Stimulated activated CD8-positive, alpha-beta memory T cell treated with anti-CD3 and anti-CD28 coated beads, Interleukin-15, amount 100 ng/mL, for 4 hours (primary cell): ENCODE measurements at places on chromosomes 4 and X.

- DNase-seq: no peak
Measured at GRCh38 chrX:136195247-136195646, 47.9 kb downstream of the FHL1 start.

- DNase-seq: no peak
Measured at GRCh38 chr4:70515367-70516250, 2.8 kb upstream of the AMTN start.

GRCh38 chrX:81082649-81083048 is 119.1 kb downstream of the HMGN5 start:
- DNase-seq: no peak

DNA sequence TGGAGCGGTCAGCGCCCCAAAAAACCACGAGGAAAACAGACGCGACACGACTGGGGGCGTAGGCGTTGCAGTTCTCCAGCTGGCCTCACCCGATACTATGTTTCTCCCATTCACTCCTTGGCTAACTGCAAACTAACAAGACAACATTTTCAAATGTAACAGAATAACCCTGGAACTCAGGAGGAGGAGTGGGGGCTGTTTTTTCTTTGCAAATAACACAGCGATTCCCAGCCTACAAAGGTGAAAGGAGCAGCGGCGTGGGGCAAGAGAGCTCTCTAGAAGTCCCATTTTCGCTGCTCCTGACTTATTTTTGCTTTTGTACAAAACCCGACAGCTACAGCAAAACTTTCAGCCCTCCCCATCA is 1.6 kb downstream of the SOX3 start:
- DNase-seq: no peak

DNA sequence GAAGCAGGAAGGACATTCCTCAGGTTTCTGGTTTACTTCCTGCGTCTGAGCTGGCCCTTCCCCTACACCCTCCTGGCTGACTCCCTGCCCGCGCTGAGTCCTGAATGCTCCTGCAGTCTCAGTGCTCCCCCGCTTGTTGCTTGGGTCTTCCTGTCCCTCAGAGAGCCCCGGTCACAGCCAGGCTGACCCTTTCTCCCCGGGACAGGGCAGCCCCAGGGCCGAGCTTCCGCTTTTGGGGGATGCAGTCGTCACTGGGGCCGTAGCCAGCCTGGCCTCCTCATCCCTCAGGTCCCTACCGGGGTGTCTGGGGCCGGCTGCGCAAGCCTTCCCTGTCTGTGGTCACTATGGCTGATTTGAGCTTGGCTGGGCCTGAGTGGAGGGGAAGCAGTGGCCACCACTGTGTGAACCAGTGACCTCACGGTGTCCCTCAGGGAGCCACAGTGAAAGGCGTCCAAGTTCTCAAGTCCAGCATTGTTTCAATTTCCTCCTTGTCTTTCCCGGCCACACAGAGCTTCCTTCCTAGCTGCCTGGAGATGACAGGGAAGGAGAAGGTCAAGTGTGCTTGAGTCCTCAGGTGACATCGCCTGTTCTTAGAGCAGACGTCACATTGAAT is 34.1 kb upstream of the ASMTL start:
- no peak for DNase-seq

GRCh38 chr4:86876894-86877685 is 15.1 kb downstream of the C4orf36 start:
- DNase-seq: no peak

DNA sequence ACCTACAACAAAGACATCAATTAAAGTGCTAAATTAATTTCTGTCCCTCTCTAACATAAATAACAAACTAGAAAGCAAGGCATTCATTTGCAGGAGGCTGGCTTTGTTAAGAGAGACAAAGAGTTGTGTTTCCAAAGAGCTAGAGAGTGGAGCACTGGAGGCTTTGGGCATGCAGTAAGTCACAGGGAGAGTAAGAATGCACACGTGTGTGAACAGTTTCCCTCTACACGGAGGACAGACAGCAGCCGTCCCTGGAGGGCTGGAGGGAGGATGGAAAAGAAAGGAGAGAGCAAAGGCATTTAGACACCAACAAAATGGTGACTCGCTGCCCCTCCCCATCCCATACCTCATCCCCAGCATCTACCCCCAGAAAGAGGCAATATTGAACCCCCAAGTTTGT is 20.4 kb upstream of the DCHS2 start:
- no peak for DNase-seq

DNA sequence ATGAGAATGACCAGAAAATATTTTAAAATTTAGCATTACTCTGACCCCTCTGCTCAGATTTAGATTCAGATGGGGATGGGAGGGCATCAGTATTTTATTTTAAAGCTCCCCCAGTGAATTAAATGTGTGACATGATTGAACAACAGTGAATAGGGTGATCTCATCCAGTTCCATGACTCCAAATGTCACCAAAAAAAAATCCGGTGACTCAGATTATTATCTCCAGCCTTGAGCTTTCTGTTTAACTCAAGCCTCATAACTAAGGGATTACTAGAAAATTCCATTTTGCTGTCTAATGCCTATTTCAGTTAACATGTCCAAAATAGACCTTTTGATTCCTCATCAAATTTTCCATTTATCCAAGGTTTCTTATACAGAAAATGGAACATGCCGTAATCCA is 121.8 kb upstream of the TMEM47 start:
- no peak for DNase-seq

- DNase-seq: no peak
Measured at GRCh38 chr4:185113340-185113739, 29.7 kb upstream of the SLC25A4 start.

GRCh38 chr4:1243451-1244080 is 5.4 kb downstream of the CTBP1 start:
- DNase-seq: no peak

- no peak for DNase-seq
Measured at GRCh38 chrX:9698576-9698975, 67.1 kb downstream of the GPR143 start.

DNA sequence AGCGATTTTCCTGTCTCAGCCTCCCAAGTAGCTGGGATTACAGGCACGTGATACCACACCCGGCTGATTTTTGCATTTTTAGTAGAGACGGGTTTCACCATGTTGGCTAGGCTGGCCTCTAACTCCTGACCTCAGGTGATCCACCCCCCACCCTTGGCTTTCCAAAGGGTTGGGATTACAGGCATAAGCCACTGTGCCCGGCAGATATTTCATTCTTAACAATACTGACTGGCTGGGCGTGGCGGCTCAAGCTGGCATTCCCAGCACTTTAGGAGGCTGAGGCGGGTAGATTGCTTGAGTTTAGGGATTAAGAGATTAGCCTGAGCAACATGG is 1.3 kb downstream of the PQBP1 start:
- no peak for DNase-seq

- no peak for DNase-seq
Measured at GRCh38 chr4:109801099-109801789, 555 bp downstream of the CFI start.

- no peak for DNase-seq
Measured at GRCh38 chr4:113565702-113566012, 195.9 kb downstream of the CAMK2D start.

DNA sequence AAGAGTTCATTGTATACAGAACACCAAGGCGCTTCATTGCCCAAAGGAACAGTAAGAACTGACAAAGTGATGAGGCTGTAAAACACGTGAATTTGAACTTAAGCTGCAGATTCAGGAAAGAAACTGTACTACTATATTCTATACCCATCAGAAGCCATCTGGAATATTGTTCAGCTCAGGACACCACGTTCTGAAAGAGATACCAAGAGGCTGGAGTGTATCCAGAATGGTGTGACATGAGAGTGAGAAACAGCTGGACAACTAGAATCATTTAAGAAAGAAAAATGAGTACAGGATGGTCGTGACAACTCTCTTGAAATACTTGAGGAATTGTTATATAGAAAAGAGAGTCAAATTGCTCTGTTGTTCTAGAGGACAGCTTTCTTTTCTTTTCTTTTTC is 94.9 kb downstream of the MGST2 start:
- DNase-seq: no peak

DNA sequence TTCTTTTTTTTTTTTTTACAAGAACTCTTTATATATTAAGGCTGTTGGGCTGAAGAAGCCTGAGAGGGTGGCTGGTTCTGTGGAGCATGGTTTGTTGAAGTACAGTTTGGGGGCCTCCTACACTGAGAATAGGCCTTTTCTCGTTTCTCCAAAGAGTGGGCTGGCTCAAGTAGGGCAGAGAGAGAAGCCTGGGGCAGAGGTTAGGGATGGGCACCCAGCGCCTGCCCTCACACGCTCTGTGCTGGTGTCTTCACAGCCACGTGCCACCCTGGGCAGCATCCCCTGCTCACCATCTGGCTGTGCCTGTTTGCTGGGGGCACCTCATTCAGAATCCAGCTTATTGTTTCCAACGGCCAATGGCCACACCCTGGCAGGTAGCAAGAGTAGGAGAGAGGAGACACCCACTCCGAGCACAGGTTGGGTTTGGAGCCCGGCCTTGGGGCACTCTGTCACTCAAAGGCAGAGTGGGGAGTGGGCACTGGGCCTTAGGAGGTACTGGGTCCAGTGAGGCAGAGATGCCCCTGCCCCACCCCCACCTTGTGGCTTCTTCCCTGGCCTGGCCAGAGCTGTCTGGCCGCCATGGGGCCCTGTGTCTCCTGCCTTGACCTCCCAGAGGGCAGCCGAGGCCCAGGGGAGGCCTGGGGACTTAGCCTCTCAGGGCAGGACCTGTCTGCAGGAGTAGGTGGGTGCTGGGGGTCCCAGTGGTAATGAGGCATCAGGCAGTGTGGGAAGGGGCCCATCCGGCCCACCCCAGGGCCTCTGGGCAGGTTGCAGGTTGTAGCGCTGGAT is 2.9 kb downstream of the MSANTD1 start:
- no peak for DNase-seq

DNA sequence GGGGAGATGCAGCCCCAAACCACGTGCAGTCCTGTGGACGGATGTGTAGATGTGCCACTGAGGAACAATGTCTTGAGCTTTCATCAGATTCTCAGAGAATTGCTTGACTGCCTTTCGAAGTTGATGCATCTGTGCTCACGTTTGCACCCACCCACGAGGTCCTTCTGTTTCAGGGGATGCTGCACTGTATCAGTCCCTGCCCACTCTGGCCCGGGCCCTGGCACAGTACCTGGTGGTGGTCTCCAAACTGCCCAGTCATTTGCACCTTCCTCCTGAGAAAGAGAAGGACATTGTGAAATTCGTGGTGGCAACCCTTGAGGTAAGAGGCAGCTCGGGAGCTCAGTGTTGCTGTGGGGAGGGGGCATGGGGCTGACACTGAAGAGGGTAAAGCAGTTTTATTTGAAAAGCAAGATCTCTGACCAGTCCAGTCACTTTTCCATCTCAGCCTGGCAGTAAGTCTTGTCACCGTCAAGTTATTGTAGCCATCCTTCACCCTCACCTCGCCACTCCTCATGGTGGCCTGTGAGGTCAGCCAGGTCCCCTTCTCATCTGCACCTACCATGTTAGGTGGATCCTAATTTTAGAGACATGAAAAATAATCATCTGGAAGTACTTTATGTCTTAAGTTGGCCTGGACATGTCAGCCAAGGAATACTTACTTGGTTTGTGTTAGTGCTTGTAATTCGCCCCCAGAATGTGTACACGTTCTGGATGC is 36.4 kb upstream of the MSANTD1 start:
- no peak for DNase-seq

DNA sequence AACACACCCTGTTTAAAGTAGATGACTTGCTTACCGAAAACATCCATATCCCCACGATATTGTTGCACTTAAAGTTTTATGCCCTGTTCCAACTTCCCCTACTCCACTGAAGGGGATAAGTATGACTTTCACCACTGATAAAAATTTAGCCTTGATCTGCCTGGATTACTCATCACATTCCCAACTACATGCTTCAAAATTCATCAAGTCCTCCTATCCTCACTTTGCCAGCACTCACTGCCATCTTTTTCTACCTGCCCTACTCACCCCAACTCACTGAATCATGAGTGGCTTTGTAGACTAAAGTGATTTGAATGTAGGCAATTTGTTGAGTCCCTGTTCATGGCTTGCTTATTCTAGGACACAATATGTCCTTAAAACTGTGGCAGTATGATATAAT is 12.2 kb upstream of the GPRIN3 start:
- no peak for DNase-seq

GRCh38 chr4:91961504-91961903 is 342.3 kb upstream of the GRID2 start:
- DNase-seq: no peak

DNA sequence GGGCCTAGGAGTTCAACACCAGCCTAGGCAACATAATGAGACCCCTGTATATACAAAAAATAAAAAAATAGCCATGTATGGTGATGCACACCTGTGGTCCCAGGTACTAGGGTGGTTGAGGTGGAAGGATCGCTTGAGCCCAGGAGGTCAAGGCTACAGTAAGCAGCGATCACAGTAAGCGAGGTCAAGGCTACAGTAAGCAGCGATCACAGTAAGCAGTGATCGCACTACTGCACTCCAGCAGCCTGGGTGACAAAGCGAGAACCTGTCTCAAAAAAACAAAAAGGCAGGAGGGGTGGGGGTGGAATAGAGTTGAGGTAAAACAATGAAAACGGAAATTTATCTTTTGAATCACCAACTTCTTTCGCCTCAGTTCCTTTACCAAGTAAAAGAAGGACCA is 29.4 kb downstream of the TBCK start:
- no peak for DNase-seq

DNA sequence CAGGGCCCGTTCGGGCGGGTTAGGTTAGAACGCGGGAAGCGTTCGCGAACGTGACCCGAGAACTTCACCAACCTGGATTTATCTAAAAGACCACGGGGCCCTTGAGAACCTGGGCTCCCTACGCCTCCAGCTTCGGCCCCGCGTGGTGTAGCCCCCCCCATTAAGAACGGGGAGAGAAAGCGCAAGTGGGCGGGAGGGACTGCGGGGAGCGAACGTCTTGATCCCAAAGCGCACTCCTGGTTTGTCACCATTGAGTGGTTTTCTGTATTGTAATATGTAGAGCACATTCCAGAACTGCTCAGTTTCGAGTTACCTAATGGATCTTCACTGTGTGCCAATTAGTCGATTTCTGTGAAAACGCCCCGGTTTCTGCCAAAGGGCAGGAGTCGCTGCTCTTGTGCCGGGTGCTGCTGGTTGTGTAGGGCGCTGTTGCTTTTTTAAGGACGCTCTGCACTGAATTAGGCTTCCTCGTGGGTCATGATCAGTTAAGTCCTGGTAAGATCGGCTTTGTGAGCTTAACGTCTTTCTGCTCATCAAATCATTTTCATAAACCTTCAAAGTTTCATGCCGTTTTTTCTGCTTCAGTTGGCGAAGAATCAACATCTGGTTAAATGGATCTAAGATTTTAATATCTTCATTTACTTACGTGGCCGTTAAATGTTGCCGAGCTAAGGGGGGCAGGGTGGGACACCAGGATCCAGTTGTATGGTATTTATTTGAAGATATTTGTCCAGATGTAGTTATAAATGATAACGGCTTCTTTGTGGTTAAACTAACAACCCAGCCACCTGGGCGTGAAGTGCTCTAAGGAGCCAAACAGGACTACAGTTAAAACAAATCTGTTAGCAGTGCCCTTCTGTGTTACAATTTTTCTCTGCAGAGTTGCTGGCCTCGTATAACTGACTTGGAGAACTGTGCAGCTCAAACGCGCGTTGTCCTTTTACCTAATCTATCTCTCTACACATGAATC is 809 bp downstream of the MND1 start:
- peak; percentile 39 for DNase-seq
